Renal cortex interstitium (tissue), 15 donors: ENCODE measurements at places on chromosomes 1 and 21. TPM values are rescaled to one million over a fixed set of nuclear protein-coding genes. Genes with fewer than 3 reads are reported as not detected.

CAMK1G gene
- 6.6 TPM for polyA plus RNA-seq

ARHGEF19 gene
- 22.2 TPM for polyA plus RNA-seq

AADACL4 gene
- 2.0 TPM for polyA plus RNA-seq

KRTAP13-2 gene
- not detected for polyA plus RNA-seq

C1QC gene
- polyA plus RNA-seq = 20.1 TPM

EDARADD gene
- polyA plus RNA-seq = 9.0 TPM

DNA sequence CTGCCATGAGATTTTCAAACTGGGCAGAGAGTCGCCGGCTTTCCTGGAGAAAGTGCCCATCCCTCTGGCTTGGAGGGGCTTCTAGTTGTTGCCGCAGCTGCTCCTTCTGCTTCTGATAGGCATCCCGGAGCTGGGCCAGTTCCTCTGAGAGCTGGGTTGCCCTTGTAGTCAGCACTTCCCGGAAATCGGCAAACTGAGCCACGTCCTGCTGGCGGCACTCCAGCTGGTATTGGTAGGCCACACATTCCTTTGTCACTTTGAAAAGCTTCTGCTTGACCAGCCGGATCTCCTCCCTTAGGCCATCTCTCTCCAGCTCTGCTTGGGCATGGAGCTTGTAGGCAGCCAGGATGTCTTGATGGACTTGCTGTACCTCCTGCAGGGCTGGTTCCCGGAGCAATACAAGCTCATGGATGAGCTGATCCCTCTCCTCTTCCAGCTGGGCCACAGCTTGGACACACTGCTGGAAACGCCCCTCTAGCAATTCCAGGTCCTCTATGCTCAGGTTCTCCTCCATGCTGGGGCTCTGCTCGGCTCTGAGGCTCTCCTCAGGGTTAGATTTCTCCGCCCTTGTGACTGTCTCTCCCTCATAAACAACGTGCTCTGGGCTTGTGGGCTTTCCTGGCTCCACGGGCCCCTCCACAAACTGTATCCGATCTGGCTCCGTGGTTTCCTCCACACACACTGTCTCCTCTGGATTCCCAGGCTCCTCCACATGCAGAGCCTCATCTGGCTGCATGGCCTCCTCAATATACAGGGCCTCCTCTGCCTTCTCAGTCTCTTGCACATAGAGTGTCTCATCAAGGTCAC is 7.3 kb downstream of the SYNC start:
- no peak for DNase-seq

DNA sequence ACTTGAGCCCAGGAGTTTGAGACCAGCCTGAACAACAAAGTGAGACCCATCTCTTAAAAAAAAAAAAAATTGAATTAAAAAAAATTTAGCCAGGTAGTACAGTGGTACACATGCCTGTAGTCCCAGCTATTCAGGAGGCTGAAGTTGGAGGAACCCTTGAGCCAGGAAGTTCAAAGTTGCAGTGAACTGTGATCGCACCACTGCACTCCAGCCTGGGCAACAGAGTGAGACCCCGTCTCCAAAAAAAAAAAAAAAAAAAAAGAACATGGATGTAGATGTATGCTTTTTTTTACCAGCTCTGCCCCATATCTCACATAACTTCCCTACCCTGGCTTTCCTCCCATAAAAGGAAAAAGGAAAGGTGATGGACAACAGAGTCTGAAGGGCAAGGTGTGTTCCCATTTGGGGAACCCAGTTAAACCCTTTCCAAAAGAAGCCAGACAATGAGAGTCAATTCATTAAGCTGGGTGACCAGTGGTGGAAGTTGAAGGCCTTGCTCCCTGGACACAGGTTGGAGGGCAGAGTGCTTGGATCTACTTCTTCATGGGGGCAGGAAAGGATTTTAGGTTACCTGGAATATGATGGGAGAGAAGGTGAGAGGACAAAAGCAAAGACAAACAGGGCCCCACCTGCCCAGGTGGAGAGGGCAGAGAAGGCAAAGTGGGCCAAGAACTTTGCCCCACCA is 2.9 kb downstream of the KRTCAP2 start:
- DNase-seq = no peak

DNA sequence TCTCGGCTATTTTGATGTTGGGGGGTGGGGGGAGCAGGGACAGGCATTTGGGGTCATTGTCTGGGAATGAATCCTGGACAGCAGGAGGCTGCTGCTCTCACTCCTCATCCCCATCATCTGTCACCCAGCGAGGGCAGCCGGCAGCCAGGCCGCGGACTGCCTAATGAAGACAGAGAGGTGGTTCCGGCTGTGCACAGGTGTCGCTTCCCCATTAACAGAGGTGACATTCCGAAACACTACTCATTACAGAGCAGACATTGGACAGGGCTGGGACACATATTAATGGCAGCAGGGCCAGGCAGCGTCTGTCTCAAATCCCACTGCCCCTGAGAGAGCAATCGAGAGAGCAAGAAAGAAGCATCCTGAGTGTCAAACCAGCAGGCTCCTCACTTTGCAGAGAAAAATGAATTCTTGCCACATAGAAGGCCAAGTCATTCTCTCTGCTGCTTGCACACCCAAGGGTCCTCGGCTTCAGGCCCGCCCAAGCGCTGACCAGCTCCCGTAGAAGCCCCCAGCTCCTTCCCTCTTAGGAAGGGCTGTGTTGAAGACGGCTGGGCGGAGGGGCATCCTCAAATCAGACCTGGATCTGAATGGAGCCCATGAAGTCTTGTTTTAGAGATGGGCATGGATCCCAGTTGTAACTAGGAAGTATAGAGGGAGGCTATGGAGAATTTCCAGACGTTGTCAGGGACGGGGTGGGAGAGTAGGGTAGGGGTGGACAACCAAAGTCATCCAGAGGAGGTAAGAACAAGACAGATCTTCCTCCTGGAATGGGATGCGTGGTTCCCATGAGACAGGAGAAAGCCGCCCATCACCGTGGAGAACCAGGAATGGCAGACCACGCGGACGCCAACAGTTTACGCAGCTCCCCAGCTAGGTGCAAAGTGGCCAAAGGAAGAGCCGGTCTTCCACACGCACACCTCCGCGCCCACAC is 8.2 kb upstream of the LEMD1 start:
- DNase-seq = no peak

GRCh38 chr1:170765279-170765678 is 101.3 kb downstream of the PRRX1 start:
- no peak for DNase-seq

DNA sequence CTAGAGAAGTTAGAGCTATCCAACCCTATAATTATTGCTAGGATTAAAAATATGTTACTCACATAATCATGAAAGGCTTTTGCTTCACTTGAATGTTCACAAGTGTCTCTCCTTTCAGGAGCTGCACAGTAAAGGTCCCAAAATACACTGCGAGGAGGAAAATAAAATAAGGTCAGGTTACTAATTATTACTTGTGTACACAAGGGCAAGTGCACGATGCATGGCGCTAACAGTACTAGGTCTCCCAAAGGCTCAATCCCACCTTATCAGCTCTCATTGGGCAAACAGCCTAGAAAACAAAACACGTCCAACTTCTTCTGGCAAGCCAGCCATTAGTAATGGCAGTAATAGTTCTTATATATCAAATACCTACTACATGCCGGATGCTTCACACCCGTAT is 4.4 kb downstream of the SSBP3 start:
- no peak for DNase-seq

- DNase-seq = no peak
Observed at GRCh38 chr1:5141750-5142149, 487.3 kb downstream of the AJAP1 start.

GRCh38 chr21:35366394-35367080 is 317.4 kb upstream of the RUNX1 start:
- no peak for DNase-seq

DNA sequence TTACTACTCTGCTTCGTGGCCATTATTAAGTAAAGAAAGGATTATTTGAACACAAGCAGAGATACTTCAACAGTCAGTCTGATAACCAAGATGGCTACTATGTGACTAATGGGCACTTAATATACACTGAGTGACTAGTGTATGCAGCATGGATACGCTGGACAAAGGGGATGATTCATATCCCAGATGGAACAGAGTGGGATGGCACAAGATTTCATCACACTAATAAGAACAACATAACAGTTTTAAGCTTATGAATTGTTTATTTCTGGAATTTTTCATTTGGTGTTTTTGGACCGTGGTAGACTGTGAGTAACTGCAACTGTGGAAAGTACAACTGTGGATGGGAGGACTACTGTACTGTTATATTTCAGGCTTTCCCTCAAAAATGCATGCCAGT is 9.4 kb downstream of the ZCCHC17 start:
- no peak for DNase-seq
